ENCODE measurements at places on chromosomes 2 and 18.

- no peak for DNase-seq
Measured at GRCh38 chr18:27378431-27379095, 193.5 kb upstream of the CHST9 start.

DNA sequence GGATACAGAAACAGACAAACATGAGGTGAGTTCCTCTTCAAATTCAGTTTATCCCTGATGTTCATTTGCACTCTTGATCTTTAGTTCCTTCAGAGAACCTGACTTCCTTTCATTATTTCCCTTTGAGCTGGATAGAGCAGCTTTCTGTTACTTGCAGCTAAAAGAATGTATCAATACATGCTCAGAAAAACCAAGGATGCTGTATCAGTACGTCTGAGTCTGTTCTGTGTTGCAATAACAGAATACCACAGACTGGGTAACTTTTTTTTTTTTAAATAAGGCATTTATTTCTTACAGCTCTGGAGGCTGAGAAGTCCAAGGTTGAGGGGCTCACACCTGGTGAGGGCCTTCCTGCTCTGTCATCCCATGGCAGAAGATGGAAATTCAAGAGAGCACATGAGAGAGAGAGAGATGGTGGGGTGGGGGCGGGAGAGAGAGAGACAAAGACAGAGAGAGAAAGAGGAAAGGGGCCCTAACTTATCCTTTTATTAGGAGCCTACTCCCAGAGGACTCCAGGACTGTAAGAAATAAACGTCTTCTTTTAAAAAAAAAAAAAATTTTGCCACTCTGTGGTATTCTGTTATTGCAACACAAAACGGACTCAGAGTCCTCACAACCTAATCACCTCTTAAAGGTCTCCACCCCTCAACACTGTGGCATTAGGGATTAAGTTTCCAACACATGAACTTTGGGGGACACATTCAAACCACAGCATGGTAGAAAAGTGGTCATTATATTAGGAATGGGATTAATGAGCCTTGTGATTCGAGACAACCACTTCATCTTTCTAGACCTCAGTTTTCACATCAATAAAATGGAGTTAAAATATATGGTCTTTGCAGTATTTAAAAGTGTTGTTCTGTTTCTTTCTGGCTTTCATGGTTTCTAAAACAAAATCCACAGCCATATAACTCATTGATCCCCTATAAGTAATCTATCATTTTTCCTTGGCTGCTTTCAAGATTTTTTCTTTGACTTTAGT is 18.4 kb upstream of the SELENOI start:
- no peak for DNase-seq

- no peak for DNase-seq
Measured at GRCh38 chr2:232483311-232483922, 4.2 kb downstream of the ECEL1 start.

GRCh38 chr2:64606479-64607363 is 47.0 kb downstream of the SERTAD2 start:
- DNase-seq: peak; percentile 73

GRCh38 chr2:892892-893291 is 57.8 kb upstream of the SNTG2 start:
- no peak for DNase-seq

DNA sequence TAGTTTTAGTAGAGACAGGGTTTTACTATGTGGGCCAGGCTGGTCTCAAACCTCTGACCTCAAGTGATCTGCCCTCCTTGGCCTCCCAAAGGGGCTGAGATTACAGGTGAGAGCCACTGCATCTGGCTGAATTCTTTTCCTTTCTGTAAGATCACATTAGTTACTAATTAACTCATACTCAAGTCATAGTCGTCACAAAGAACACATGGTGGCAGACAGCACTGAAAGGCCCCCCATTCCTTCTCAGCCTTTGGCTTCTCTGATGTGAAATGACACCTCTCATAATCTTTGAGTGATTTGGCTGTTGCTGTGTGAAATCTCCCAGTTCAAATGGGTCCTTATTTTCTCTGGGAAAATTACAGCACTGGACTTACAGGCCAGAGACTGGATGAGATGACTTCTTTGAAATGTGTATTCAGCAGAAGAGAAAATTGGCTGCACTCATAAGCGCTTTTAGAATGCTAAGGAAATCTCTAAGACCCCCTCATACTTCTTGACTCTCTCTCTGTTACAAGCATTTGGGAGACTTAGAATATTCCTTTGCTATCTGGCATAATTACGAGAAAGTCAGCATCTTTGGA is 764.8 kb downstream of the RNF144A start:
- DNase-seq: no peak

- no peak for DNase-seq
Measured at GRCh38 chr2:162111958-162112850, 38.2 kb upstream of the DPP4 start.

GRCh38 chr2:76678383-76679024 is 843.7 kb downstream of the LRRTM4 start:
- DNase-seq: no peak

- DNase-seq: no peak
Measured at GRCh38 chr2:237025090-237025865, 60.4 kb upstream of the COPS8 start.

DNA sequence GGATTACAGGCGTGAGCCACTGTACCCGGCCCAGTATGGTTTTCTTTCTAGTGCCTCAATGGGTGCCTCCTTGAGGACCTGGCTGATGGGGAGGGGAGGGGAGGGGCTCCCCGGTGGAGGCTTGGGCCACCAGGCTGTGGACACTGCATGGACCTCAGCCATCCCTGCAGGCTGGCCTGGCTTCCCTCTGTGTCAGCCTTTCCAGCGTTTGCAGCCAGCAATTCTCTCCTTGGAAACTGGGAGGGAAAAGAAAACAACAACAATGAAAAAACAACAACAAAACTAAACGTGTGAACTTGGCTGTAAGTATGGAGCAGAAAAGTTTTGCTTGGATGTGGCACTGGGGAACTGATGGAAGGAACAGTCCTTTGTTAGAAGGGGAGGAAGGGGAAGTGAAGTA is 159.3 kb downstream of the GLI2 start:
- DNase-seq: no peak

GRCh38 chr2:174342686-174343342 is 8.1 kb downstream of the SP9 start:
- DNase-seq: no peak

DNA sequence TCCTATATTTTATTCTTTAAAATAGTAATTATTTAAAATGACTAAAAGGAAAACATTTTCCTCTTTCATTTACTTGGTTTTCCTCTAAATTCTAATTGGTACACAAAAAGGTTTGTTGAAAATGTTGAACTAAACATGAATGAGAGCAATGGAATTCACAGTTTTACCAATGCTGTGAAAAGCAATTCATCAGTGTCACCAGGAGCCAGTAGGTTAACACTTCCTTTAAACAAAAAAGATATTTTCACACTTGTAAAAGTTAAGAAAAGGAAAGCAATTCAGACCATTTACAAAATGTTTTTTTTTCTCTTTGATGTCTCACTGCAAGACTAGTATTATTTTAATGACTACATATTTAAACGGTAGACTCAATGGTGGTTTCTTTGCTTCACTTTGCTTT is 341.6 kb downstream of the RIT2 start:
- no peak for DNase-seq

DNA sequence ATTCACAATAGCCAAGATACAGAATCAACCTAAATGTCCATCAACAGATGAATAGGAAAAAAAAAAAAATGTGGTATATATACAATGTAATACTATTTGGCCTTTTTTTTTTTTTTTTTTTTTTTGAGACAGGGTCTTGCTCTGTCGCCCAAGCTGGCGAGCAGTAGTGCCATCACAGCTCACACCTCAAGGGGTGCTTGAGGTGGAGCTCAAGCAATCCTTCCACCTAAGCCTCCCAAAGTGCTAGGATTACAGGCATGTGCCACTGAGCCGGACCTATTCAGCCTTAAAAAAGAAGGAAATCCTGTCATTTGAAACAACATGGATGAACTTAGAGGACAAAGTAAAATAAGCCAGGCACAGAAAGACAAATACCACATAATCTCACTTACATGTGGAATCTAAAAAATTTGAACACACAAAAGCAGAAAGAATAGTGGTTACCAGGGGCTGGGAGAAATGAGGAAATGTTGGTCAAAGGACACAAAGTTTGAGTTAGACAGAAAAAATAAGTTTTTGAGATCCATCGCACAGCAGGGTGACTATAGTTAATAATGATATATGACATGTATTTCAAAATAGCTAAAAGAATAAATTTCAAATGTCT is 26.0 kb downstream of the TLK1 start:
- no peak for DNase-seq

DNA sequence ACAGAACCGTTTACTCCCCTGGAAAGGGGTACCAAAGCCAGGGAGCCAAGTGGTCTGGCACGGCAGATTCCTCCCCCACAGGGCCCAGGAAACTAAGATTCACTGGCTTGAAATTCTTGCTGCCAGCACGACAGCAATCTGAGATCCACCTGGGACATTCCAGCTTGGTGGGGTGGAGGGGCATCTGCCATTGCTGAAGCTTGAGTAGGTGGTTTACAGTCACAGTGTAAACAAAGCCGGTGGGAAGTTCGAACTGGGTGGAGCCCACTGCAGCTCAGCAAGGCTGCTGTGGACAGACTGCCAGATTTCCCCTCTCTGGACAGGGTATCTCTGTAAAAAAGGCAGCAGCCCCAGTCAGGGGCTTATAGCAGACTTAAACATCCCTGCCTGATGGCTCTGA is 901.7 kb upstream of the LRRTM1 start:
- DNase-seq: no peak

DNA sequence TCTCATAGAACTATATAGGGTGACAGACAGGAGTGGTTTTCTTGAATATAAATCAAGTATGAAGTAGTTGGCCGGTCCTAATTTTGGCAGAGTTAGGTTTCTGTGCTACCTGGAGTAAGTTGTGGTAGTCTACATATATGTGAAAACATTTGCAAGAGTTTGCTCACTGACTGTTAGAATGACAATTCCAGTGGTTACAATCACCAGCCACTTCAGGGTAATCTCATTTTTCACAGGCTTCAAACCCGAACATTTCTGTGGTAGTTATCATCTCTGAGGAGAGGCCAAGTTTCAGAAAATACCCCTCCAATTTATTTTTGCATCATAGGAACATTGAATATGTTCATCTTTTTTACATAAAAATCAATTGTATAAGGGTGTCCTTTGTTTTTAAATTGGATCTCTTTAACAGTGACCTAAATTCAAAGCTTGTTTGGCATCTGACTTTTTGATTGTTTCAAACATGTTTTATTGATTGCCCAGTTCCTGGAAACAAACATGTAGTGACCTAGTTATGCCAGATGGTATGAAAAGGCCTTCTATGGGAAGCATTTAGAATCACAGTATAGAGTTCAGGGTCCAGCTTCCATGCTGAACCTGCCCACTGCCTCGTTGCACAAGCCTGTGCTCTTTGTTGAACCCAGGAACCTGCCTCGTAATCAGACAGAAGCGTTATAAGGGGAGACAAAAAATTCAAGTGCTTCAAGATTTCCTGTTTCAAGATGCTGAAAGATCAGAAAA is 250.6 kb downstream of the LTBP1 start:
- no peak for DNase-seq

DNA sequence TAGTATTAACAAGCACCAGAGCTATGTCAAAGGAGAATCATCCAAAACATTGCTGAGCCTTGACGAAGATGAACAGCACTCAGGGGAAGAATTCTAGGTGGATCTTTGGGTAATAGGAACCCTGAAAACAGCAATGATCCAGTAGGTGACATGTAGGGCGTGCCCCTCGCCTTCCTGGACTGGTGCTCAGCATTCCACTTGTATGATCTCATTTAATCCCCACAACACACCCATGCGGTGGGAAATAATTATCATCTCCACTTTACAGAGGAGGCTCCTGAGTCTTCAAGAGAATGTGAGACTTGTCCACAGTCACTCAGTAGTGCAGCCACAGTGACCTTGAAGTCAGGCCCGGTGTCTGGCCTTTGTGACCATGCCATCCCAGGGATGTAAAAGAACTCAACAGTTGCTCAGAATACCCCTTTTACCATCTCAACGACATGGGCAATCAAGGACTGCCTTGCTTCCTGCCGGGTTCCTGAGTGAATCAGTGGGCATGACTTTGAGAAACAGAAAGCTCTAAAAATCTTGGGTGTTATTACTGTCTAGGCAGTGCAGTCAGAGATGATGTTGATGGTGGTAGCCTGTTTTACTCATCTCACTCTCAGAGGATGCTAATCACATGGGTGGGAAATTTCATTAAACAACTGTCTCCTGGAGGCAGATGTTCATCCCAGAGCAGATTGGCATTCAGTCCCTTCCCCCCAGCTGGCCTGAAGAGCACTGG is 161.6 kb downstream of the BCL11A start:
- no peak for DNase-seq
